ENCODE measurements at places on chromosomes 2 and 18. TPM values are rescaled to one million over a fixed set of nuclear protein-coding genes. Genes with fewer than 3 reads are reported as not detected.

Gene PARD6G
- 0.16 TPM for total RNA-seq

GRCh38 chr2:238009563-238009962, 42.7 kb downstream of the UBE2F start:
- H3K4me1 ChIP-seq, result peaks cover 15% of the 10 kb centered on the region
- peak overlapping the region; percentile 11 for H3K4me3 ChIP-seq
- no peaks in the 10 kb centered on the region for H3K27me3 ChIP-seq
- H3K27ac ChIP-seq, result no peak overlapping the region
- no peaks in the 10 kb centered on the region for H3K36me3 ChIP-seq

GRCh38 chr2:196277002-196277401, 105.6 kb upstream of the STK17B start:
- H3K4me1 ChIP-seq, result peaks cover 42% of the 10 kb centered on the region
- H3K4me3 ChIP-seq, result no peak overlapping the region
- H3K36me3 ChIP-seq, result no peaks in the 10 kb centered on the region
- DNase-seq, result no peak

GRCh38 chr2:207450186-207450585, 79.6 kb upstream of the CREB1 start:
- DNase-seq, result no peak
- H3K4me3 ChIP-seq, result no peak overlapping the region
- no peaks in the 10 kb centered on the region for H3K36me3 ChIP-seq
- no peak overlapping the region for H3K27ac ChIP-seq

- no peaks in the 10 kb centered on the region for H3K27me3 ChIP-seq
- no peak overlapping the region for H3K27ac ChIP-seq
- no peak for DNase-seq
These were observed 16.0 kb downstream of the TTC32 start for GRCh38 chr2:19885791-19886190.

GRCh38 chr18:30088238-30089015, 954.1 kb downstream of the DSC3 start:
- no peak for DNase-seq
- no peaks in the 10 kb centered on the region for H3K27me3 ChIP-seq
- H3K4me3 ChIP-seq, result no peak overlapping the region
- no peaks in the 10 kb centered on the region for H3K4me1 ChIP-seq
- H3K27ac ChIP-seq, result no peak overlapping the region

- DNase-seq, result no peak
- H3K36me3 ChIP-seq, result peaks cover 30% of the 10 kb centered on the region
- H3K4me3 ChIP-seq, result no peak overlapping the region
- no peaks in the 10 kb centered on the region for H3K4me1 ChIP-seq
- no peak overlapping the region for H3K27ac ChIP-seq
- no peaks in the 10 kb centered on the region for H3K27me3 ChIP-seq
These were observed 18.7 kb downstream of the PLEK start for GRCh38 chr2:68383778-68384177.

DNA sequence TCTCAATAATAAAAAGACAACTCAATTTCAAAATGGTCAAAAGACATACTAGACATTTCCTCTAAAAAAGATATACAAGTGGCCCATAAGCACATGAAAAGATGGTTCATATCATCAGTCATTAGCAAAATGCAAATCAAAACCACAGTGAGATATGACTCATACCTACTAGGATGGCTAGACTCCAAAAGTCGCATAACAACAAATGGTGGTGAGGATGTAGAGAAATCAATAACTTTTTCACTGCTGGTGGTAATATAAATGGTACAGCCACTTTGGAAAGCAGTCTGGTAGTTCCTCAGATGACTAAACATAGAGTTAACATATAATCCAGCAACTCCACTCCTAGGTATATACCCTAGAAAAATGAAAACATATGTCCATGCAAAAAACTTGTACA, 242.3 kb upstream of the NOL4 start:
- no peak for DNase-seq
- H3K36me3 ChIP-seq, result no peaks in the 10 kb centered on the region
- no peak overlapping the region for H3K27ac ChIP-seq
- no peaks in the 10 kb centered on the region for H3K27me3 ChIP-seq
- no peak overlapping the region for H3K4me3 ChIP-seq

Gene NYAP2
- total RNA-seq, result 0.17 TPM

Gene CARF
- 31.2 TPM for total RNA-seq

GRCh38 chr2:201643216-201643890, at the start of gene TMEM237:
Gene TMEM237, minus strand, starts transcription at chr2:201643503. Its CDS starts 103 bp downstream, at chr2:201643400.
- H3K4me1 ChIP-seq, result peaks cover 3% of the 10 kb centered on the region
- no peaks in the 10 kb centered on the region for H3K27me3 ChIP-seq
- peak within 1 kb of the TSS; percentile 95 for H3K4me3 ChIP-seq
- DNase-seq, result peak; percentile 43
- peak within 1 kb of the TSS; percentile 87 for H3K27ac ChIP-seq
- H3K36me3 ChIP-seq, result peaks cover 5% of the 10 kb centered on the region

Gene REG1B
- not detected for total RNA-seq

GRCh38 chr2:18987592-18988073, 370.8 kb downstream of the OSR1 start:
- H3K4me1 ChIP-seq, result no peaks in the 10 kb centered on the region
- H3K4me3 ChIP-seq, result no peak overlapping the region
- no peak overlapping the region for H3K27ac ChIP-seq
- H3K36me3 ChIP-seq, result no peaks in the 10 kb centered on the region
- DNase-seq, result no peak
- no peaks in the 10 kb centered on the region for H3K27me3 ChIP-seq

DNA sequence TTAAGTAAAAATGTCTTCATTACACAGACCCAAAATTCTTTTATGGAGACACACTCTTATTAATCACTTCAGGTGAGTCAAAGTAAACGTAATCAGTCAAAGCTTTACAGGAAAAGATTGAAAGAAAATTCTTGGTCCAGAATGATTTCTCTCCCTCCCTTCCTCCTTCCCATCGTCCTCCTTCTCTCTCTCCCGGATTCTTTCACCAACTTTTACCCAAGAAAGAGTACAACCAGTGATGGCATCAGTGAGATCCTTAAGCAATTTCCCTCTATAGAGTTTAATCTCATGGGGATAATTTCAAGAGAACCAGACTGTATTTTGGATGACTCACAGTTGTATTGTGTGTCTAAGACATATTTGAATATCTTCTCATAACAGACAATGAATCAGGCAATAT, 258.1 kb downstream of the ALK start:
- H3K27ac ChIP-seq, result no peak overlapping the region
- H3K27me3 ChIP-seq, result no peaks in the 10 kb centered on the region
- no peaks in the 10 kb centered on the region for H3K36me3 ChIP-seq
- no peak for DNase-seq
- H3K4me1 ChIP-seq, result no peaks in the 10 kb centered on the region

DNA sequence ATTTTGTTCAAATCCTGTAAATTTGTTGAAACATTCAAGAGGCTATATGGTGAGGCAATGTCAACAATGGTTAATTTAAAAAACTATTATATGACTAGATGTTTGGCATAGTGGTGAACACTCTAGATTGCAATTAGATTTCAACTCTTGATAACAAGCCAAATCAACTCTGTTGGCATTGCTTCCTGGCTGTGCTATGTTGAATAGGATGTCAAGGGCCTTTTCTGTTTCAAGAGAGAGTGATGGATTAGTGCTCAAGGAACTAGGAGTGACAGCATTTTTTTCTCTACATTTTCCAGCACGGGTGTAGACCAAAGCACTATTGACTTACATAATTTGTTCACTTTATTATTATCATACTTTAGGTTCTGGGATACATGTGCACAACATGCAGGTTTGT, 172.4 kb upstream of the KCNH7 start:
- no peak overlapping the region for H3K4me3 ChIP-seq
- H3K27ac ChIP-seq, result no peak overlapping the region
- H3K27me3 ChIP-seq, result no peaks in the 10 kb centered on the region
- no peaks in the 10 kb centered on the region for H3K4me1 ChIP-seq
- DNase-seq, result no peak
- no peaks in the 10 kb centered on the region for H3K36me3 ChIP-seq

DNA sequence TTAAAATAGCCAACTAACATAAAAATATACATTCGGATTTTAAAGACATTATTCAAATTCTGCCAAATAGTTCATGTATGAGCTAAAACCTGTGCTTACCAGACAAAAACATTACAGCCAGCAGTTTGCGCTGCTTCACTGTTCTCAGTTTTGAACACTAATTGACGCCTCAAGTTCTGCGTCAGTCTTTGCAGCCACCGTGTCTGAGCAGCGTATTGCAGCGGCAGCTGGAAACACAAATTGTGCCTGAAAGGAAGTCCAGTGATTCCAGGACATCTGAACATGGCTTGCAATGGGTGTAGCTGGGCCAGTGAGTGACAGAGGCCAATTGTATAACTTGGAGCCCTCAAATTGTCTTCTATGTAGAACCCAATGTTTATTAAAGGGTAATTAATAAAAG, 267.6 kb downstream of the TFCP2L1 start:
- no peaks in the 10 kb centered on the region for H3K27me3 ChIP-seq
- H3K36me3 ChIP-seq, result no peaks in the 10 kb centered on the region
- no peak overlapping the region for H3K27ac ChIP-seq
- H3K4me3 ChIP-seq, result no peak overlapping the region

GRCh38 chr2:58006256-58006951, 40.2 kb upstream of the VRK2 start:
- H3K27ac ChIP-seq, result no peak overlapping the region
- H3K27me3 ChIP-seq, result no peaks in the 10 kb centered on the region
- H3K4me3 ChIP-seq, result no peak overlapping the region
- DNase-seq, result no peak
- H3K36me3 ChIP-seq, result no peaks in the 10 kb centered on the region
- no peaks in the 10 kb centered on the region for H3K4me1 ChIP-seq

- no peaks in the 10 kb centered on the region for H3K4me1 ChIP-seq
- DNase-seq, result no peak
- H3K36me3 ChIP-seq, result no peaks in the 10 kb centered on the region
- no peak overlapping the region for H3K4me3 ChIP-seq
- H3K27ac ChIP-seq, result no peak overlapping the region
- no peaks in the 10 kb centered on the region for H3K27me3 ChIP-seq
These were observed 129.8 kb upstream of the FSIP2 start for GRCh38 chr2:185608799-185609198.

DNA sequence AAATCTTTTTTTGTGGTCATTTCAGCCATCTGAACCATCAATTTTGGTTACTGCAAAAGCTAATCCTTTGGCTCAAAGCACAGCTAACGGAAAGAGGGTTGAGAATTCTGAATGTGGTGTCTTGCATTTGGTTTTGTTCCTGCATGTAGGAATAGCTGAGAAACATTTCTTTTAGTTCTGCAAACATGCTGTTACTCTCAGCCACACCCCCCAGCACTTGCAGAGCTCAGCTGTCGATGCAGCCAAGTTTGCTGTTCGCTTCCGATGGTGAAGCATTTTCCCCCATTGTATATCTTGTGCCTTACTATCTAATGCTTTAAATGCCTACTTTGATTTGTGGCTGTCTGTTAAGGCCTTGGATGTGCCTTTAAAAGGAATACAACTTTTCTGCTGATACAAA, 294.9 kb upstream of the FANCL start:
- no peak for DNase-seq
- H3K4me1 ChIP-seq, result no peaks in the 10 kb centered on the region
- H3K27ac ChIP-seq, result no peak overlapping the region
- no peak overlapping the region for H3K4me3 ChIP-seq

DNA sequence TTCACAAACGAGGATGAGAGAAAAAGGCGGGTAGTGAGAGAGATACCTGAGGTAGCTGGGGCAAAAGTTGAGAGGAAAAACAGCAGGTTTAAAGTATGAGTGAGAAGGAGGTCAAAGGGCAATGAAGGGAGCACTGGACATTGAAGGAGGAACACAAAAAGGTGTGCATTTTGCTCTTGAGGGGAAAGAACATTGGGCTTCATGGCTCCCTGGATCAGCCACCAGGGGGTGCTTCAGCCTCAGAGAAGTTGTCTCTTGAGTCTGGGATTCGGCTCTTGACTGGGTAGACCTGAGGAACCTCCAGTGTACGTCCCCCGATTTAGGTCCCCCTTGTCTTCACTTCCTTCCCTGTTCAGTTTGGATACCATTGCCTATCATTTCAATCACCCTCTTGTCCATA, 128.5 kb downstream of the RAPGEF4 start:
- peak; percentile 11 for DNase-seq
- no peak overlapping the region for H3K27ac ChIP-seq
- H3K4me3 ChIP-seq, result no peak overlapping the region
- H3K36me3 ChIP-seq, result no peaks in the 10 kb centered on the region
- H3K4me1 ChIP-seq, result no peaks in the 10 kb centered on the region

DNA sequence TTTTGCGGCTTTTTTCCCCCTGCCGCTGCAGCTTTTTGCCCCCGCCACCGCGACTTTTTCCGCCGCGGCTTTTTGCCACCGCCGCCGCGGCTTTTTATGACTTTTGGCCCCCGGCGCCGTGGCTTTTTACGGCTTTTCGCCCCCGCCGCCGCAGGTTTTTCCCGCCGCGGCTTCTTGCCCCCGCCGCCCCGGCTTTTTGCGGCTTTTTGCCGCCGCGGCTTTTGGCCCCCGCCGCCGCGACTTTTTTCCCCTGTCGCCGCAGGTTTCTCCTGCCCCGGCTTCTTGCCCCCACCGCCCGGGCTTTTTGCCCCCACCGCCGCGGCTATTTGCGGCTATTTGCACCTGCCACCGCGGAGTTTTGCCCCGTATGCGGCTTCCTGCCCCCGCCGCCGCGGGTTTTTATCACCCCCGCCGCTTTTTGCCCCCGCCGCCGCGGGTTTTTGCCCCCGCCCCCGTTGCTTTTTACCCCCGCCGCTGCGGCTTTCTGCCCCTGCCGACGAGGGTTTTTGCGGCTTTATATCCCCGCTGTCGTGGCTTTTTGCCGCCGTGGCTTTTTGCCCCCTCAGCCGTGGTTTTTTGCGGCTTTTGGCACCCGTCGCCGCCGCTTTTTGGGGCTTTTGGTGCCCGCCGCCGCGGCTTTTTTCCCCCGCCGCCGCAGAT, 2750.9 kb downstream of the RPIA start:
- H3K36me3 ChIP-seq, result no peaks in the 10 kb centered on the region
- H3K27ac ChIP-seq, result no peak overlapping the region
- no peaks in the 10 kb centered on the region for H3K27me3 ChIP-seq
- no peak overlapping the region for H3K4me3 ChIP-seq
- DNase-seq, result no peak
